ENCODE measurements at places on chromosomes 3 and 15.

- DNase-seq, result no peak
Measured at GRCh38 chr3:170768334-170768801, 101.6 kb downstream of the RPL22L1 start.

DNA sequence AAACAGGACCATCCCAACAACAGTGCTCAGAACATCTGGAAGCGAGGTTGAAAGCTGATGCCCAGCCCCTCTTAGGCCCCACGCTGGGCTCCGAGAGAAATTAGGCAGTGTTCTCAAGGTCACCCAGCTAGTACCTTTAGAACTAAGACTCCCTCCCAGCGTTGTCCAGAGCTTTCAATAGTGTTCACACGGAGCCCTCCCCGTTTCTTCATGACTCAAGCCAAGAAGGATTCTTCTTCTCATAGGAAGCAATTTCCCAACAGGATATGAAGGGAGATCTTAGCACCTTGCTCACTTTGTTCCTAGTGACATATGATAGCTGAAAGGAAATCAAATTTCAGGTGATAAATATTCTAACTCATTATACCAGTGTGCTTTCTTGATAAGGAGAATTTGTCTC lies 244.2 kb upstream of the ST8SIA2 start:
- DNase-seq, result no peak

GRCh38 chr15:74314795-74315438 lies 52.5 kb downstream of the CYP11A1 start:
- no peak for DNase-seq

- DNase-seq, result no peak
Measured at GRCh38 chr3:45704301-45704943, 15.2 kb downstream of the SACM1L start.

GRCh38 chr3:98560911-98561310 lies 29.1 kb downstream of the GPR15 start:
- DNase-seq, result no peak

- DNase-seq, result no peak
Measured at GRCh38 chr15:32123473-32123872, 93.2 kb downstream of the CHRNA7 start.

- DNase-seq, result no peak
Measured at GRCh38 chr3:125116311-125117080, 60.7 kb upstream of the HEG1 start.

- DNase-seq, result no peak
Measured at GRCh38 chr3:16721494-16721893, 116.3 kb upstream of the DAZL start.

DNA sequence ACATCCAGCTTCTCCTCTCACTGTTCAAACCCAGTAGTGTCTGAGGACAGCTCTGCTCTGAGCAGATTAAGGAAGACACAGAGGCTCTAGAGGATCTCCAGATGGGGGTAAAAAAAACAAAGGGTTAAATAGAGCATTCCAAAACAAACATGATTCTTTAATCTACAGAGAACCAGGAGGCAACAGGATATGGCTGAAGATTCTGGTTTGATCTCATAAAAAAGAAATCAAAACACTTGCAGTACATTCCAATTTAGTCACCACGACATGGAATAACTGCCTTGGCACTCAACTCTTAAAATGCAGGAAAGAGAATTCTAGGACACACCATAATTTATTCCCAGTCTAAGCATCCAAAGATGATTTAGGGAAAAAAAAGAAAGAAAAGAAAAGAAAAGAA lies 32.0 kb downstream of the TM4SF4 start:
- no peak for DNase-seq

DNA sequence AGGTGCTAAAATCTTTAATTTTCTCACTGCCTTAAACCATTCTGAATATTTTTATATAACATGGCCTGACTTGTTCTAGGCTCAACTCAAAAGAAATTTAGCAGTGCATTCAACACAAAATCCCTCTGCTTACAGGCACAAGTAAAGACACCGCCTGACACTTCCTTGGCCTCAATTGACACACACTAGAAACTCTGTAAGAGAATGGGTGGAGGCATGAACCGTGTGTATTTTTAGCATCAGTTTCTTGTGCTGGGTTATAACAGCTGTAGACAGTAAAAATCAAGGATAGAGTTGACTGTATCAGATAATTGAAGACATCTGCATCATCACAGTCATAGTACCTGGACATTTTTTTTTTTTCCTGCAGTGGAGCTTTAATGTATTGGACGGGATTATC lies 54.3 kb downstream of the SLC9A9 start:
- DNase-seq, result no peak

GRCh38 chr15:70083418-70083817 lies 14.3 kb downstream of the TLE3 start:
- no peak for DNase-seq

DNA sequence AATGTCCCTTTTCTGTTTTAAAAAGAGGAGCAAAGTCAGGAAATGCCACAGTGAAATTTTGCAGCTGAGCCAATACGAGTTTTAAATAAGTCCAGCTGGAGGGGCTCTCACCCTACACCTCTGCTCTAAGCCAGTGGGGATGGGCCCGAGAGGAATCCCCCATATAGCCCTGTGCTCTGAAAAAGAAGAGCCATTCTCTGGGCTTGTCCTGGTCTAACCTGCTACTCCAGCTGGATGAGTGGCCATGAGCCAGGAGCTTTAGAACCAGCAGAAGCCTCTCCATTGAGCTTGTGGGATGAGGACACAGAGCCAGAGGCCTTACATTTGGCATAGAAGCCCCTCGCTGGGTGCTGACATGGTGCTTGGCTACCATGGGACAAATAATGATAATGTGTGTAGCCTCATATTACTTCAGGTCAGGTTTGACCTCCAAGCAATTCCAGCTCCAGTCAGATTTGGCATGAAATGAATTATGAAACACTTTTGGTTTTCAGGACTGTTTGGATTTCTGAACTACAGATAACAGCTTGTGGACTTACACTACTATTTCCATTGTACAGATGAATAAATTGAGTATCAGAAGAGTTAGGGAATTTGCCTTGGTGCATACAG lies 172.4 kb downstream of the CHST2 start:
- no peak for DNase-seq

GRCh38 chr3:124453189-124453588 lies 277.1 kb upstream of the UMPS start:
- no peak for DNase-seq

GRCh38 chr3:183123891-183124290 lies 24.6 kb upstream of the MCCC1 start:
- no peak for DNase-seq

GRCh38 chr3:106830334-106830733 lies 546.9 kb upstream of the CCDC54 start:
- DNase-seq, result no peak

GRCh38 chr15:59260090-59260489 lies 53.4 kb downstream of the LDHAL6B start:
- no peak for DNase-seq

DNA sequence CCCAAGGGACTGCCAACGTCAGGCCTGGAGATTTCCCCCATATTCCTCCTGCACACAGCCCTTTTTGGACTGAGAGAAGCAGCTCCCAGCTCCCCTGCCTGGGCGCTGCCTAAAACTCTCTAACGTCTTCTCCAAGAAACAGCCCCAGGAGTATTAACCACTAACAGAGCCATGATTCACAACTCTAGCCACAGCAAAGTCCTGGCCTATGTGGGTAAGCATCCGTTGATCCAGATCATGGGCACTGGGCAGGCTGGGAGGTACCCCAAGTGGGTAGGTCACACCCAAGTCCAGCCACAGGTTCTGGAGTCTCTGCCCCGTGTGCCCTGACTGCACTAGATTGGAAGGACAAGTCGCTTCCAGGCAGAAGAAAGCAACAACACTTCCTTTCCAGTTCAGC lies 31.9 kb downstream of the NBEAL2 start:
- DNase-seq, result no peak

DNA sequence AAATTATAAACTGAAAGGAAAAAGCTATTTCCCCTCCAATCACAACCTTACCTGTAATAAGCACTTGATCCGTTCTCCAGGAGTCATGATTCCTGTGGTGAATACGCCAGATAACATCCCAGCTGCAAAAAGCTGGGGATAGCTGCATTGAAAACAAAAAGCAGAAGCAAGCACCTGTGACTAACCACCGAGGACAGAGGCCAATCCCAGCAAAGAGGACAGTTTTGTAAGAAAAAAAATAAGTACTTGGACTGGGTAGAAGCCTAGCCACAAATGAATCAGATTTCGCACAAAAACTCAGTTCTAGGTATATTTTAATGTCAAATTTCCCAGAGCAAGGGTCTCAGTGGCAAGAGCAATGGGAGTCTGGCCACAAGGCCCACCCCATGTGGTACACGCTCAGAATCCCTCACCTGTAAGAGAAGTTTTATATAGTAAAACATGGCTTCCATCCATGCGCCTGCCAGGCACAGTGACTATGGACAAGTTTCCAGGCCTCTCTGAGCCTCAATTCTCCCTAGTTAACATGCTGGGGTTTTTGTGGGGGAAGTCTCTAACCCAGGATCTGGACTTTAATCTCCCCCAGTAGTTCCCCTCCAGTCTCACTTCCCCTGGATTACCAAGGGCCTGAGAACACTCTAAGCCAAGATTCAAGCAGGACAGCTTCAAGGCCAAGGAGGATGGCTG lies 19.2 kb downstream of the SLC25A20 start:
- DNase-seq, result no peak

DNA sequence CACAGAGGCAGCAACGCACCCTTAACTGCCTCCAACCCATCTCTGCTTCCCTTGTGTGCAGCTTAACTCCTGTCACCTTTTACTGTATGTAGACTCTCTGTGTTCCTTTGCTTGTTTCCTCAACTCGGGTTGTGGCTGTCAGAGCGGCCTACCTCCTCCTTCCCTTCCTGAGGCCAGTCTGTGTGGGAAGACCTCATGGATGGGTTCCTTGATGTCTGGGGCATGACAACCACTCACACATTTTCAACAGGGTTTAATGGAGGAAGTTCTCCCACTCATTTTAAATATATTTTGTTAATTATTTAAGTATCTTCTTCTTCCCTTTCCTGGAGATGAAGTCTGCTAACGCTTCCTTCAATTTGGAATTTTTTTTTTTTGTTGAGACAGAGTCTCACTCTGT lies 1.8 kb upstream of the CSPG5 start:
- DNase-seq, result no peak

GRCh38 chr15:32966512-32966911 lies 228.0 kb downstream of the FMN1 start:
- DNase-seq, result no peak

DNA sequence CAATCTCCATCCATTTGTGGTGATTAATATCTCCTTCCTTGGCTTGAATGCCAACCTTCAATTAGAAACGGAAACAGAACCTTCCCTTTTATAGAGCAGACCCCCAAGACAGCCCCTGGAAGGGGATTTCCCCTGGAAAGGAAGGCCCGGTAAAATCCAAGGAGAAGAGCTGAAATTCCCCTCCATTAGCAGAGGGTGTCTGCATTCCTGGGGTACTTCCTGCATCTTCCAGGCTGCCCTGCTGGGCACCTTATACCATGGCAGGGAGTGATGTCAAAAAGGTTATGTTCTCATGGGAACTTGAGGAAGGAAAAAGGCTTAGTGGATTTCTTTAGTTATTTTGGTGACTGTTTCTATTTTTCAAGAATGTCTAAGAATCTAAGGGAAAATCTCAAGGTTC lies 116.7 kb upstream of the NEO1 start:
- no peak for DNase-seq

DNA sequence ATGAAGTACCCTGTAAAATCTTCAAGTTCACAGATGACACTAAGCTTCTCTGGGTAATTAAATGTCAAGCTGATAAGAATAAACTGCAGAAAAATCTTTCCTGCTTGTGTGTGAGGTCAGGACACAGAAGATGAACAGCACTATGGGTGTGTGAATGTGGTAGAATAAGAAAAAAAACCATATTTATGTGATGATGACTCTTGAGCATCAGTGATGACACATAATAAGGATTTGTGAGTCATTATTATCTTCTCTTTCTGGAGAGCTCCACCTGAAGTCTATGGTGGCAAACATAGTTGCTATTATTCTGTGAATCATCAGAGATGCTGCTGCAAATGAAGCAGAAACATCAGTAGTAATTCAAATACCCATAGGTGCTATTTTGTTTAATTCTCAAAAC lies 422.4 kb downstream of the DIPK2A start:
- DNase-seq, result no peak

DNA sequence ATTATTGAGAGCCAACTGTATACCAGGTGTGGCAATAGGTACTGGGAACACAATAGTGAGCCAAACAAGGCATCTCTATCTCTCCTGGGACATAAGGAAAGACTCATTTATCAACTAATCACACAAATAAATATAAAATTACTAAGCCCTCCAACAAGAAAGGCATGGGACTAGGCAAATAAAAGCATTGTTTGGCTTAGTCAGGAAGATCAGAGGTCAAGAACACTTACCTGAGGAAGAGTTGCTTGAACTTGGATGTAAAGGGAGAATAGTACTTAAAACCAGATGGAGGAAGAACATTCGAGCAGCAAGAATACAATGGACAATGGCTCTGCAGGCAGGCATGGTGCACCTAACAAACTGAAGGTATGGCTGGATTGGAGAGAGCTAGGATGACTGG lies 300.7 kb downstream of the WDR72 start:
- DNase-seq, result no peak

DNA sequence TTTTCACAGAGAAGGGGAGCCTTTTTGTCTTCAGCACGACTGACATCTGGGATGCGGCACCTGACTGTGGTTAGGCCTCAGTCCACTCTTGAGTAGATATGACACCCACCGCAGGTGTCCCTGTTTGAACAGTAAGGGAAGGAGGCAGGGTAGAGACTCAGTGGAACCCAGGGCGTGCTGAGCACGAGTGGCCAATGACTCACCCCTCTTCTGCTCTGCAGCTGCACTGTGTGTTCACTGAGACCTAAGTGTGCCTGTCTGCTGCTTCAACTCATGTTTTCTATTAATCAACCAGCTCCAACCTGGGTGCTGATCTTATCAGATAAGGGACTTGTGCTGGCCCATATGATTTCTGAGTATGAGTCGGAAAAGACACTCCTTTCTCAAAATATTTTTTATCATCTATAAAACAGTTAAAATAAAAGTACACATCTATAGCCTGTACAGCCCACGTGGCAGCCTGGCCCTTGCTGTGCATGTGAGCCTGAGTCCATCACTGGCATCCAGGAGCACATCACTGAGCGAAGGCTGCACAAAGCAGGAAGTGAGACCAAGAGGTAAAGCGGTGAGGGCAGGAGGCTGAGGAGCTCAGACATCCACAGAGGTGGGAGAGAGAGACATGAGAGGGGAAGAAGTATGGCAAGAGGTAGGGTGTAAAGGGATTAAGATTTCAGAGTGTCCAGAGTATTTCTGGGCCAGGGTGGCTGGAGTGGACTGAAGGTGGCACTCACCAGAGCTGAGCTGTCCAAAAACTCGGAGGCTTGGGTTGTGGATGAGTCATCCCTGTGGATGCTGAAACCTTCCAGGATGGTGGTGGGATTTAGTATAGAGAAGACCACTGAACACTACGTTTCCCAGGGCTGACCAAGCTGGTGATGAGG lies 49.2 kb downstream of the SLC41A3 start:
- DNase-seq, result no peak

GRCh38 chr15:75389791-75390382 lies 21.5 kb upstream of the MAN2C1 start:
- DNase-seq, result no peak

DNA sequence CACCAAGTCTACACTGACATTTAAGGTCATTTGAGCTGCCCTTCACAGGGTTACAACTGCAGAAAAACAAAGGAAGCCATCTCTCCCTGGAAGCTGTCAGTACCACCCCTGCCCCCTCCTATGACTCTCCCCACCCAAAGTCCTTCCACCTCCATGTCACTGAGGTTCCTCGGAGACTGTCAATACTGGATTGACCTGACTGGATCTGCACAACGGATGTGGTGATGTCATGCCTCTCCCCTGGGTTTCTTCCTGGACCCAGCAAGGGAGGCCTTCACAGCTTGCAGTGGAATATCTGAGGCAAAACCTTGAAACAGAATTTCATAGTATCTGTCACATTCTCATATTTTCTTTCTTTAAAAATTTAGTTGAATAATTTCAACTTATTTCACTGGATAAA lies 153.5 kb downstream of the CLSTN2 start:
- DNase-seq, result no peak

All from CD4-positive, alpha-beta T cell treated with Interleukin-6 at 100 ng/mL for 8 hours (primary cell).